NK-92 treated with Interleukin-12 subunit alpha and Interleukin-12 subunit beta, amount 100 ng/mL, for 24 hours (cell line): ENCODE measurements at places on chromosomes 16 and 17.

DNA sequence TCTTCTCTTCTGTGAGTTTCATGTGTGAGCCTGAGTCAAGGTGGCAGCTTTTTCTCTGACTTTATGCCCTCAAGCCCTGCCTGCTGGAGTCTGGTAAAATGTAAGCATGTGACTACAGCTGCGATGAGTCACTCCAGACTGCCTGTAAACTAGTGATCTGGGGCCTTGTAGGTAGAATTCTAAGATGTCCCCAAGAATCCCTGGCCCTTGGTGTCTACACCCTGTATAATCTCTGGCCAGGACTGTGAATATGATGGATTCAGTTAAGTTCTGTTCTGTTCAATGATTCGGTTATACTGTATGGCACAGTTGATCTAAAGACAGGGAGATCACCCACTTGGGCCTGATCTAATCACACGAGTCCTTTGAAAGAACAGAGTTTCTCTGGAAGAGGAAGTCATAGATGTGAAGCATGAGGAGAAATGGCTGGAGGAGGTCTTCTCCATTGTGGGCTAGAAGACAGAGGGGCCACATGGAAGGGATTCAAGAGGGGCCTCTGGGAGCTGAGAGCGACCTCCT is 29.8 kb downstream of the PRSS54 start:
- DNase-seq: peak; percentile 3

- DNase-seq: no peak
These were observed 32.0 kb downstream of the SLC6A4 start for GRCh38 chr17:30203471-30203981.

DNA sequence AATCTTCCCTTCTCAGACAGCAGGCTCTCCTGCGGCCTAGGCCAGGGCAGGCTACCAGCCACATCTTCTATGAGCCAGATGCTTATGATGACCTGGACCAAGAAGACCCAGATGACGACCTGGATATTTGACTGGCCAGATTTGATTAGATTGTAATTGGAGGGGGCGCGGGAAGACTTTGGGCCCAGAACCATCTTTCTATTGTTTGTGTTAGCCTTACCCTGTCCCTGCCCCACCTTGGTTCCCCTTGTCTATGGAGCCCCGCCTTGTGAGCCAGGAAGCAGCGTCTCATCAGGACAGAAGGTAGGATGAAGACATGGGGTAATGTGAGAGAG is 2.8 kb downstream of the CLDN7 start:
- no peak for DNase-seq

DNA sequence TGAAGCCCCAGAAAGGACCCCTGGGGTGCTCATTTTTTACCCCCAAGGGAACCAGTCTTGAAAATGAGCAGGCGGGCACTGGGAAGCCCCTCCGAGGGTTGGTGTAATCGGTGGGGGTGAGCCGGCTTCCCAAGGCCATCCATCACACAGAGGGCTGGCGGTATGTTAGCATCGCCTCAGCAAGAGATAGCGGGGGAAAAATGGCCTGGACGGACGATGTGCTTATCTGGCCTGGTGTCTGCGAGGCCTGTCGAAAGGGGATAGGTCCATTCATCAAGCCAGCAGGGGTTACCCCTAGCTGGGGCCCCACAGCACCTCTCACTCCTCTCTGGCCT is 188.9 kb downstream of the IRF8 start:
- no peak for DNase-seq

DNA sequence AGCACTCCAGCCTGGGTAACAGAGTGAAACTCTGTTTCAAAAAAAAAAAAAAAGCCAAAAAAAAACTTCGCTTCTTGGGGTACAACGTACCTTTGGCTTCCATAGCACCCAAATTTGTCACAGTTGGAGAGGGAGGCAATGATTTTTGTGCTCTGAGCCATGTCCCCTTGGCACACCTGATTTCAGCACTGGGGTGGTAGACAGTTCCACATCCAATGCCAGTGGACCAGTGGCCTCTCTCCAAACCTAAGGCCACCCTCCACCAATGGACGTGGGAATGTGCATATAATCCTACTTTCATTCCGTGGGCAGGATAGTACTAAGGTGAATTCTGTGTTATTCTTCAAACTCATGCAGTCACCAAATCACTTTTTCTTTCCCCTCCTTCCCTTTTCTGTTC is 47.5 kb downstream of the SALL1 start:
- no peak for DNase-seq
